ENCODE measurements at places on chromosomes 12 and 14.

DNA sequence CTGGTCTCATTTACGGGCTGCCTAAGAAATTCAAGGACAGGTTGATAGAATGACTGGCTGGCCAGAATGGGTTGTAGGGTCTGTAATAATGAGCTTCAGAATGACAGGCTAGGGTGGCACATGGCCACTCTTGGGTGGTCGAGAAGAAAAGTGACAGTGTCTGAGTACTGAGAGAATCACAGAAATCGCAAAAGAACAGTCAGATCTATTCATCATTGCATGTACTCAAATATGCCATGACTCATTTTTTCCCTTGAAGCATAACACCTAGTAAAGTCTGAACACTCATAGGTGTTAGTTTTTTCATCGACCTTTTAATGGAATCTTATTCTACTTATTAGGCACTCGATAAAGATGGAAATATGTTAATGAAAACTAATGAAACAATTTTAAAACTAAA, 37.8 kb upstream of the SEL1L start:
- no peak for DNase-seq
- no peaks in the 10 kb centered on the region for H3K27me3 ChIP-seq
- H3K4me3 ChIP-seq, result no peak overlapping the region
- H3K36me3 ChIP-seq, result no peaks in the 10 kb centered on the region

DNA sequence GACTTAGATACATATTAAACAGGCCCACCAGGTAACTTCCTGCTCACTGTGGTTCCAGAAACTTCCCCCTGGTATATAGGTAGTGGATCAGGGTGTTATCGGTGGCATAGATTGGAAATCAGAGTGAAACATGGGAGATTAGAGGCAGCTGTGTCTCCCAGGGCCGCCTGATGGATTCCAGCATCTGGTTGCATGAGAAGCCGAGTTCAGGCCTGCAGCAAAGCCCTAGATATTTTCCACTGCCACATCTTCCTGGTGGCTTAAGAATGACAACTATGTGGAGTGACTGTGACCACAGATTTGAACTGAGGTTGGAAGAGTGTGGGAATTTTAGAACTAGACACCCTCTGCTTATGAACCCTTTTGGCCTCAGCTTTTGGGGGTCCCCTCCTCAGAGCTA, 184.8 kb upstream of the NTF3 start:
- no peak overlapping the region for H3K27ac ChIP-seq
- H3K36me3 ChIP-seq, result no peaks in the 10 kb centered on the region
- H3K4me3 ChIP-seq, result no peak overlapping the region
- no peaks in the 10 kb centered on the region for H3K4me1 ChIP-seq

DNA sequence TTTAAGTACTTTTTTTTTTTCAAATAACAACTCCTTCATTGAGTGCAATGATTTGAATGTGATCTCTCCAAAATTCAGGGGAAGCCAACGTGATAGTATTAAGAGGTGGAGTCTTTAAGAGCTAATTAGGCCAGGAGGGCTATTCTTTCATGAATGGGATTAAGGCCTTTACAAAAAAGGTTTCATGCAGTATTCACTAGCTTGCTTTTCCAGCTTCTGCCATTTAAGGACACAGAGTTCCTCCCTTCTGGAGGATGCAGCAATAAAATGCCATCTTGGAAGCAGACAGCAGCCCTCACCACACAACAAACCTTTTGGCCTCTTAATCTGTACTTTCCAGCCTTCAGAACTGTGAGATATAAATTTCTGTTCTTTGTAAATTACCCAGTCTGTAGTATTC, 586.8 kb upstream of the LMO3 start:
- no peak overlapping the region for H3K4me3 ChIP-seq
- H3K36me3 ChIP-seq, result no peaks in the 10 kb centered on the region
- DNase-seq, result no peak
- H3K27ac ChIP-seq, result no peak overlapping the region
- H3K4me1 ChIP-seq, result no peaks in the 10 kb centered on the region
- H3K27me3 ChIP-seq, result no peaks in the 10 kb centered on the region

DNA sequence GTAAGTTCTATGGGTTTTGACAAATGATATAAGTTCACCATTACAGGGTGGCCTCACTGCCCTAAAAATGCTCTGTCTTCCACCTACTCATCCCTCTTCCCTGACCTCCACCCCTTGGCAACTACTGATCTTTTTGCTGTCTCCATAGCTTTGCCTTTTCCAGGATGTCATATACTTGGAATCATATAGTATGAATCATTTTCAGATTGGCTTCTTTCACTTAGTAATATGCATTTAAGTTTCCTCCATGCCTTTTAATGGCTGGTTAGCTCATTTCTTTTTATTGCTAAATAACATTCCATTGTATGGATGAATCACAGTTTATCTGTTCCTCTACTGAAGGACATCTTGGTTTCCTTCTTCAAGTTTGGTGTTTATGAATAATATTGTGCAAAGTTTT, 14.0 kb upstream of the PEX5 start:
- H3K27ac ChIP-seq, result no peak overlapping the region
- no peak overlapping the region for H3K4me3 ChIP-seq
- H3K4me1 ChIP-seq, result no peaks in the 10 kb centered on the region
- DNase-seq, result peak; percentile 8

DNA sequence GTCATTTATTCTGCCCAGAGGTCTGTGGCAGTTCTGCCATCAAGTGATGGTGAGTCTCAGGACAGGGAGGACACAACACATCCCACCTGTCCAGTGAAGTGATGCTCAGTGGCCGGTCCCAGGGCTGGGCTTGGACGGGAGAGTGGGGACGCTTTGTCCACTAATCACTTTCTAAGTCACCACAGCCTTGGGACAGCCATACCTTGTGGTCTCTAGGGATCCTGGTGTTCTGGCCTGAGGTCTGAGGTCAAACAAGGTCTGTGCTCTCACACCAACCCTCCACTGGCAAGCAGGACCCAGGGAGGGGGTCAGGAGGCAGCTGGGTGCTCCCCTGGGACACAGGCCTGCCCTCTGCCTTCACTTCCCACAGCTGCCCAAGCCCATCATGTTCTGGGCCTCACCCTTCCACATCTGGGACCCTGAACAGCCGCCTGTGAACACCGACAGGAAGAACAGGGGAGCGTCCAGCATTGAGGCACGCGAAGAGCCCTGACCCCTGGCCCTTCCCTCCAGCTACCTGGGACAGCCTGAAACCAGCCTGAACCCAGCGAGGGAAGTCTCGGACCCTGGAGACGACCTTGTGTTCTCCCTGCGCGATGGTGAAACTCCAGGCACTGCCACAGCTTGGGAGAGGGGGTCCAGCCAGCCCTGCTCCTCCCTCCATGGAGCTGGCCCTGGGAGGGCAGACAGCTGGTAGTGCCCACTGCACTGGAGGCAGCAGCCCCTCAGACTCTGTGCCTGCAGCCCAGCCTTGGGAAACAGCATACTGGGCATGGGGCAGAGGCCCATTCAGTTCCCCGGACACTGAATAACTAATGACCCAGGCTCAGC, 19.7 kb upstream of the GPR132 start:
- H3K27me3 ChIP-seq, result no peaks in the 10 kb centered on the region
- no peak overlapping the region for H3K27ac ChIP-seq
- peaks cover 3% of the 10 kb centered on the region for H3K36me3 ChIP-seq
- no peak for DNase-seq

GRCh38 chr12:110888256-110888991, 32.0 kb downstream of the MYL2 start:
- H3K36me3 ChIP-seq, result no peaks in the 10 kb centered on the region
- H3K4me1 ChIP-seq, result no peaks in the 10 kb centered on the region
- peaks cover 34% of the 10 kb centered on the region for H3K27me3 ChIP-seq
- H3K4me3 ChIP-seq, result no peak overlapping the region
- DNase-seq, result no peak

DNA sequence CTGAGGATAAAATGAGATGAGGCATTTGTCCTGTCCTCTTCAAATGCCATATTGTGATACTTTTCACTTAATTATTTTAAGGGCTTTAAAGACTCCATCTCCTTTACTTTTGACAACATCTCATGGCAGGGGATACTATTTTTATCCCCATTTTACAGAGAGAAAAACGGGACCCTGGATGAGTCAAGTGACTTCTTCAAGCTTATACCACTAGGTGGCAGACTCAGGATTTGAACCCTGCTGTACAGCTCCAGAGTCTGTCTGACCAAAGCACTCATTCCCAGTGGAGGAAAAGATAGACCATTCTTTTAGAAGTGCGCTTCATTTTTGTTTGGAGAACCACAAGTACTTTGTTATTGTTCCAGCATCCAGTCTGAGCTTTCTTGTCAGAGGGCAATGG, 1.7 kb upstream of the SMOC1 start:
- no peaks in the 10 kb centered on the region for H3K36me3 ChIP-seq
- no peak overlapping the region for H3K4me3 ChIP-seq
- H3K4me1 ChIP-seq, result peaks cover 10% of the 10 kb centered on the region
- no peak for DNase-seq

GRCh38 chr14:31898838-31899528, 178.1 kb upstream of the ARHGAP5 start:
- peaks cover 2% of the 10 kb centered on the region for H3K4me1 ChIP-seq
- no peak overlapping the region for H3K4me3 ChIP-seq
- no peak for DNase-seq
- H3K36me3 ChIP-seq, result no peaks in the 10 kb centered on the region

Data from mesenchymal stem cell (in vitro differentiated cells and primary cell).